ENCODE measurements at places on chromosomes 2 and 18.

DNA sequence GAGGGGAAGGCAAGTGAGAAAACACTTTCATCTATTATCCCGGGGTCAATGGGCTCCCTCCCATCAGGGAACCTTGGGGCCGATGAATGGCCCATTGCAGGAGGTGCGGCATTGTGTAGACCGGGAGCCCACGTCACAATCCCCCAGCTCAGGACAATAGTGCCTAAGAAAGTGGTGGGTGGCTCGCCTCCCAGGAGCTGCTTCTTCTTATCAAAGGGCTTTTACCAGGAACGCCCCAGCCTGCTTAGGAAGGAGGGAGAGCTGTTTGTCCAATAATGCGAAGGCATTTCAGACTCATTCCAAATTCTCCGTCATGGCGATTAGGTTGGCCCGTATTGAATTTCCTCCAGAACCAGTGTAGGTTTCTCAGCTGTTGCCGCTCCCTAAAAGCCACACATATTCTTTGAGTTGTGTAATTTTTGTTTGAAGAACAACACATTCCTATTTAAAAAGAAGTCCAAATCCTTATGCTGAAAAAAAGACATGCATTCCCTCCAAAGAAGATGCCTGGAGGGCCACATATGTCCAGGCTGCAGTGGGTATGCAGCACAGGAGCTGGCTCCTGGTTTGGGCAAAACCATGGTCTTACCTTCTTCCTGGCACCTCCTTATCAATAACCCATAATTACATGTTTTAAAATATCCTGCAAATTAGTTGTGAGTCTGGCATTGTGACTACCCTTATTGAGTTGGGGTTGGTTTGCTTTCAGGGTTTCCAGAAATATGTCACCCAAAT lies 264.7 kb downstream of the MYCN start:
- DNase-seq: no peak

DNA sequence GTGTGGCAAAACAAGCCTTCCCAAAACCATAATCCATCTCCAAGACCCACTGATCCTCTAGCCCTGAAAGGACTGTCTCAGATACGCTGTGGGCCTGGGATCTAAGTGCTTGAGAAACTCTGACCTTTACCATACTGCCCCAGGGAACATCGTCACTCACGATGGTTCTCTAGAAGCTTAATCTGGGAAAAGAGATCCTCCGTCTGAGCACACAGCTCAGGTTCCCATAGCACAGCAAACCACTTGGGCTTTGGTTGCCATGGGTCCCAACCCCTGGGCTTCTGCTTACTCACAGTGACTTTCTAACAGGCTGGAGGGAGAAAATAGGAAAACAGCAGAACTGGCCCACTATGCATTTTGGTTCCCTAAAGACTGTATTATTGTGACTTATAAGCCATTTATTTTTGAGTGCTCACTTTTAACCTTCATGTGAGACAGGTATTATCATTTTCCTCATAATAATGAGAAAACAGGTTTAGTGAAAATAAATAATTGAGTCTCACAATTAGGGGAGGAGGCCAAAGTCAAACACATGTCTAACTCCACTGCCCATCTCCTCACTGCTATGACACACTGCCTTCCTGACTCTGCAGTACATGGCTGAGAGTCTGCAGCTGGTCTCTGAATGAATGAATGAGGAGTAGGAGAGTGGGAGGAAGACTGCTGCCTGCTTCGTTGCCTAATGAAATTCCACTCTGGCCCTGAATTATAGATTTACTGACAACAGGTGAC lies 46.7 kb downstream of the REEP1 start:
- no peak for DNase-seq

GRCh38 chr18:7793100-7793499 lies 226.0 kb downstream of the PTPRM start:
- no peak for DNase-seq

DNA sequence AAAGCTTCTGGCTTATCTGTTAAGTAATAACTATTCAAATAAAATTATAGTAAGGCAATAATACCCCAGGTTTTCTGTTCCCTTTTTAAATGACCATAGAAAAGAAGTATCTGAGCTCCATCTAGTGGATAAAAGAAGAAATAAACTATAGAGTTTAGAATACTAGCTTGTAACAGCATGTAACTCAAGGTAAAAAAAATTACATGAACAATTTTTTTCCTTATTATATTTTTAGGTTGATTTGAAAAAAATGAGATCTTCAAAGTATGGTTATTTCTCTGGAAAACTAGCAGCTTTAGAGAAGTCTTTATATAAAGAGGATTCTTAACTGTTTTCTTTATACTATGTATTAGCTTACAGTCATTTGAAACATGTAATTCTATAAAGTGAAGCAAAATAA lies 58.1 kb downstream of the NCKAP1 start:
- DNase-seq: peak; percentile 81

DNA sequence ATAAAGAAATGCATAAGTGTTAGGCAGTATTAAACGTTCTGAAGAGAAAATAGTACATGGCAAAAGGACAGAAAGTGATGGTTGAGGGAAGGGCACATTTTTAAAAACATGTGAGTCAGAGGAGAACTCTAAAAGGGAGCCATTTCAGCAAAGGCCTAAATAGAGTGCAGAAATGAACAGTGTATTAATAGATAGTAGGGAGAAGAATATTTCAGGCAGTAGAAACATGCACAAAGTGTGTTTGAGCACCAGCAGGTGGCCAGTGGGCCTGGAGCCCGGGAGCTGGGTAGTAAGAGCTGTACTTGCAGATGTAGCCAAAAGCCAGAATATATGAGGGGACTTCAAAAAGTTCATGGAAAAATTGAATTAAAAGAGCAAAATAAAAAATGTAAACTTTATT lies 288.1 kb upstream of the FIGN start:
- DNase-seq: no peak

- peak; percentile 28 for DNase-seq
Observed at GRCh38 chr2:218880102-218880858, at the start of gene WNT10A. Gene WNT10A, plus strand, starts transcription at chr2:218880852. Its CDS starts 144 bp downstream, at chr2:218880996.

DNA sequence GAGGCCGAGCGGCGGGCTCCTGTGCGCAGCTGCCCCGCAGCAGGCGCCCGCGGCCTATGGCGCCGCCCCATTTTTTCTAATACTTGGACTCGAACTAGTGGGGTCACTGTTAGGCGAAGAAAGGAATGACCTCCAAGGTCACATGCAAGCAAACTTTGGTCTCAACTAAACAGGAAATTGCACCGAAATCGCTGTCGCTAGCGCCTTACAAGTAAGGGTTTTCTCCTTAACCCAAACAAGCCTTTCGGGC lies 339 bp downstream of the ACAA2 start:
- DNase-seq: no peak

DNA sequence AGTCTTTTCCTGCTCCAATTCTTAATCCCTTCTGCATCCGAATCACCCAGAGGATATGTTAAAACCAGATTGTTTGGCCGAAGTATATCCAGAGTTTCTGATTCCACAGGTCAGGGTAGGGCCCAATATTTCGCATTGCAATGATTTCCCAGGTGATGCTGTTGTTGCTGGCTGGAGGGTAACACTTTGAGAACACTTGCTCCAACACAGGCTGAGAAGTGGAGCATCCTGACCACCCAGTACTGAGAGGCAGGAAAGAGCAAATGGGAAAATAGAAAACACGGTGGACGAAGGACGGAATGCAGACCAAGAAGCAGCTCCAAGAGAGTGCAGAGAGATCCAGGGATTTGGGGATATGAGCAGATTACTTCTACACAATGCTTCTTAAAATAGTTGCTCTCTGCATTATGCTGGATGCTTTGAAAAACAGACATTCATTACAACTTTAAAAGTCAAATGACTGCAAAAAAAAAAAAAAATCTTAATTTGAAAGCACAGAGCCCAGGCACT lies 362.2 kb upstream of the SLC14A2 start:
- DNase-seq: no peak

- no peak for DNase-seq
Observed at GRCh38 chr2:20633794-20634506, 16.9 kb downstream of the HS1BP3 start.

DNA sequence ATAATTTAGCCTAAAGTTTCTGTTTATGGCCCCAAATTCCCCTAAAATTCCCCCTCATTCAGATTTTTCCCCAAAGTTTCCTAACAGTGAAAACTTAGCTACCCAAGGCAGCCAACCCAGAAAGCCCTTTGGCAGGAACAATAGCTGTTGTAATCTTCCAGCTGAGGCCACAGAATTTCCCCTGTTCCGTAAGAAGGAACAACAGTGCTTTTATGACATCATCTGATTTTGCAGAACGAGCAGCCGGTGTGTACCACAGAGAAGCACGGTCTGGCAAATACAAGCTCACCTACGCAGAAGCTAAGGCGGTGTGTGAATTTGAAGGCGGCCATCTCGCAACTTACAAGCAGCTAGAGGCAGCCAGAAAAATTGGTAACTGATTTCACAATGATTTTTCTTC lies 6.3 kb downstream of the TNFAIP6 start:
- DNase-seq: no peak

DNA sequence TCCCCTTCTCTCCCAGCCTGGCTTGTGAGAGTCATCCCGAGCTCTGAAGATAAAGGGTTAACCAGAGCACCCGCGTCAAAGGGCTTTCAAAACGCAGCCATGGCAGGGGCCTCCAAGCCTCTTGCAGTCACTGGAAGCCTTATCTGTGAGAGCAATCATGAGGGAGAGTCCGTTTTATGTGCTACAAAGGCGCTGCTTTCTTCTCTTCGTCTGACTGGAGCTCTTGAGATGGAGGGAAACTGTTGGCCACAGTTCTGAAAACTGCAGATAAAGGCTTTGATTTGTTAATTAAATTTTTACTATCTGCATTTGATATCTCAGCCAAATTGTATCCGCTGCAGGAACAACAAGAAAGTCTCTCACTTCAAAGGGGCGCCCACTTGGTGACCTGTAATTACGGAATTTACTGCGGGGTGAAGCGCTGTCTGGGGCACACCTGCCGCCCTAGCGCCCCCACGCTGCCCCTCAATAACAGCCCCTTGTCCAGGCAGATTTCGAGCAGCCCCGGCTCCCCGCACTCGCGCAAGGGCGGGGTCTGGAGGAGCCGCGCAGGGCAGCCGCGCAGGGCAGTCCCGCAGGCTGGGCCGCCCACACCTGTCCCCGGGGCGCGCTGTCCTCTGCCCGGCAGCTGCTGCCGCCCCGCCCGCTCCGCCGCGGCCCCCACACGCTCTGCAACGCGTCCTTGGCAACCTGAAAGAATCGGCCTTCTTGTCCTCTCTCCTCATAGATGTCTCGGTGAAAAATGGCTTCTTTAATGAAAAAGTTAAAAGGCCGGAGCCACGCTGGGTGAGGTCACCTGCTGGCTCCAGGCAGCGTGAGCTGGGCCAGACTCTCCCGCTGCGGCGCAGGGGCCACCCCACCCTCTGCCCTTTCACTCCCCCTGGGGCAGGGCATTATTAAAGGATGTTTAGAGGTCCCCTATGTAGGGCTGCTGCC lies 217.9 kb downstream of the VAPA start:
- DNase-seq: no peak

DNA sequence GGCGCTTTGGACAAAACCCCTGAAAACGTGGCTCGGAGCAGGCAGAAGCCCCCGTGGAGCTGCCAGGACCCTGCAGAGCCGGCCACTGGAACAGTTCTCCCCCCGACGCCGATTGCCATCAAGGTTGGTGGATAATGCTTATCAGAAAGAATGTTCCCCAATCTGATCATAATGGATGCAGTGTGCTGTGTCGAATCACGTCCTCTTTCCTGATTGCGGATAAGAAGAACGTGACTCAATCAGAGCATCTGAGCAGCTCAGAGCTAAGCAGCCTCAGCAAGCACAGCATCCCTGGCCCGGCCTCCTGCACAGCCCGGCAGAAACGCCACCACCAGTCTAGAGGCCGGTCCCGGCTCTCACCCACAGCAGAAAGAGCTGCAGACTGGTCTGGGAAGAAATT lies 488.0 kb downstream of the EIPR1 start:
- no peak for DNase-seq

GRCh38 chr18:13368080-13368813 lies 149.7 kb downstream of the LDLRAD4 start:
- DNase-seq: no peak

Measured in A673 (cell line).